Colonic mucosa (tissue), 4 donors: ENCODE measurements at places on chromosomes 1 and 21. TPM values are rescaled to one million over a fixed set of nuclear protein-coding genes. Genes with fewer than 3 reads are reported as not detected.
A peak's percentile ranks its signal among the peaks of the same experiment; 100 is the strongest.

GRCh38 chr1:110112143-110112542 is at the start of gene UBL4B:
Gene UBL4B, plus strand, starts transcription at chr1:110112443. Its CDS starts 92 bp downstream, at chr1:110112535.
- no peak for DNase-seq

GRCh38 chr1:20143318-20143717 is 4.2 kb downstream of the PLA2G2F start:
- DNase-seq: no peak

GRCh38 chr1:202014915-202015661 is 4.7 kb downstream of the ELF3 start:
- peak; percentile 44 for DNase-seq

DNA sequence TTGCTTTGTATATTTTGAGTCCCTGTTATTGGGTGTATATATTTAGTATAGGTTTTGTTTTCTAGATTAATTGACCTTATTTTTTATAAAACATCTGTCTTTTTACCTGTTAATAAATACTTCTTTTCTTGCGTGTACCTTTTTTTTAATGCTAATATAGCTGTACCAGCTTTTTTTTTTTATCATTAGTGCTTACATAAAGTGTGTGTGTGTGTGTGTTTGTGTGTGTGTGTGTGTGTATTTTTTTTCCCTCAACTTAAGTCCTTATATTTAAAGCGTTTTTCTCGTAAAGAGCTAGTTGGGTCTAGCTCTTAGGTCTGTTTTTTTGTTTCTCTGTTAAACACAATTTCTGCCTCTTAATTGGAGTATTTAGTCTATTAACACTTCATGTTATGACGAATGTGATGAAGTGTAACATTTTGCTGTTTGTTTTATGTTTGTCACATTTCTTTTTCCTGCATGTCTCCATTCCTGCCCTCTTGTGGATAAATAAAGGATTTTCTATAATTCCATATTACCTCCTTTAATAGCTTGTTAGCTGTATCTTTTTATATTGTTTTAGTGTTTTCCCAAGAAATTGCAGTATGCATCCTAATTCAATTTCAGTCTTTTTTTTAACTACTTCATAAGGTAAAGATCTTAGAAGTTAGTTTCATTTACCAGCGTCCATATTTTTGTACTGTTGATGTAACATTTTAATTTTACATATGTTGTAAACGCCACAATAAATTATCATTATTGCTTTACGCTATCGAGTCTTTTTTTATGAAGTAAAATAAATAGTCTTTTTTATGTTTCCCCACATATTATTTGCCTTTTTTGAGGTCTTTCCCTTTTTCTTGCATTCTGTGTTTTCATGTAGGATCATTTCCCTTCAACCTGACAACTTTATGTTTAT is 4.3 kb downstream of the PRMT2 start:
- DNase-seq: no peak

DNA sequence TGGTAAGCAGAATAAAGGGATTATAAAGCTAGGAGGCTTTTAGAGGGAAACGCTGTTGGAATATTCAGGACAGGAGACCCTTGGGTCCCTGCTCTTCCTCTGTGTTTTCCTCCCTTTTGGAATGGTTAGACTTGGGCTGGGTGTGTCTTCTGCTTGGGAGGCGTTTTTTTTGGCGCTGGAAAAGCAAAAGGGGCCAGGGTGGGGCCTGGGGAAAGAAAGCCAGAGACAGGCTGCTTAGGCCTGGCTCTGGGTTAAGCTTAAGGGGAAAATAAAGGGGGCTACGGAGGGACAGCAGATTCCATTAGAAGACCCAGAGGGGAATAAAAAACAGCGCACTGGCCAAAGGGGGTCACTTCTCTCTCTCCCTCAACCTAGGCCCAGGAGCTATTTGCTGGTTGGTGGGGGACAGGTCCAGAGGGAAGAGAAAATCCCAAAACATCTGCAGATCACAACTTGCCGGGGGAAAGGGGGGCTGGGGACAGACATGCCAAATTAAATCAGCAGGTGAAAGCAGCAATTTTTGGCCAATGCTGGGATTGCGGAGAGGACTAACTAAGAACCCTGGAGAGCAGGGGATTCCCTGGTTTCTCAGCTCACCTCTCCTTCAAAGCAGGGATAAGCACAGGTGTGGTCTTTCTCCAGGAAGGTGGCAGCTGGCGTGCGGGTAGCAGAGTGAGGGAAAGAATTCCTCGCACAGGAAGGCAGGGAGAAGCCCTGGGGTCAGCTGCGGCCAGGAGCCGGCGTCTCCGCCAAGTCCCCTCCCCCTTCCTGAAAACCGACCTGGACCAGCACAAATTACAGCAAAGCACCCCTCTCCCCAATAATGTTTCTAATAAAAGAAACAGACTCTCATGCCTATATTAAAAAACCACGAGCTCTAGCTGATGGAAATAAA is 82.2 kb upstream of the AK4 start:
- peak; percentile 71 for DNase-seq

DNA sequence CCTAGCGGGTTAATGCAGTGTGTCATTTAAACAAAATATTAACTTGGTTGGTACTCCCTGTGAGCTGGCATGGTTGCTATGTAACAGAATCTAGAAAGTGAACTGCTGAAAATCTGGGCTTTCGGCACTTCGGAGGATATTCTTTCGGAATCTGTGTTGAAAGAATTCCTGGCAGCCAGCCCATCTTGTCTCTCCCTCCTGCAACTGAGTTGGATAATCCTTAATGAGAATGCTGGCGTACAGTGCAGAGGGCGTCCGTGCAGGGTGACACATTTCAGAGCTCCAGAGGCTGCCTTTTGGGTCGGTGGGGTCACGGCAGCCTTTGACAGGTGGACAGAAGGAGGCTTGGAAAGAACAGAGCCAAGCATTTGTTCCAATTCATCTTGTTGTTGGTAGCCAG is 3.7 kb downstream of the KAZN start:
- DNase-seq: peak; percentile 40

- DNase-seq: peak; percentile 67
Measured at GRCh38 chr1:84298328-84298683, 3.2 kb upstream of the SAMD13 start.

Gene ASPM
- total RNA-seq: 20.1 TPM

Gene NENF
- total RNA-seq: 43.4 TPM

Gene GNG4
- total RNA-seq: 10.0 TPM
